Stimulated activated CD4-positive, alpha-beta T cell treated with anti-CD3 and anti-CD28 coated beads, Interleukin-15, amount 100 ng/mL, for 24 hours (primary cell): ENCODE measurements at places on chromosomes 3 and 15.

GRCh38 chr3:168497741-168498140 lies 402.0 kb upstream of the GOLIM4 start:
- no peak for DNase-seq

DNA sequence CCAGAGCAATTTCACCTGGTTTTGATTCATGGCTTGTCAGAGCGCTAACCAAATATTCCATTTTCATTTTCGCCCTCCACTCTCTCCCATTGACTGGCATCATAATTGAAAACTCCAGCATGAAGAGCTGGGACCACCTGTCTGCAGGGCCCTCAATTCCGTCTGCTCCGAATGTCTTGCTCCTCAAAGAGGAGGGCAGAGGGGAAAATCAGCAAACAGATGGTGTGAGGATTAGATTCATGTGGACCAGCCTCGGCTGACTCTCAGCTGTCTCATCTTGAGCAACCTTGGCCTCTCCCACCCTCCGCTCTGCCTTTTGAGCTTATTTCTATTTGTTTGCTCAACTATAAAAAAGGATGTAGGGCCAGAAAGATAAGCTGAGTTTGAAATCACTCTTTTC lies 512.2 kb upstream of the PPP2R3A start:
- DNase-seq = no peak

DNA sequence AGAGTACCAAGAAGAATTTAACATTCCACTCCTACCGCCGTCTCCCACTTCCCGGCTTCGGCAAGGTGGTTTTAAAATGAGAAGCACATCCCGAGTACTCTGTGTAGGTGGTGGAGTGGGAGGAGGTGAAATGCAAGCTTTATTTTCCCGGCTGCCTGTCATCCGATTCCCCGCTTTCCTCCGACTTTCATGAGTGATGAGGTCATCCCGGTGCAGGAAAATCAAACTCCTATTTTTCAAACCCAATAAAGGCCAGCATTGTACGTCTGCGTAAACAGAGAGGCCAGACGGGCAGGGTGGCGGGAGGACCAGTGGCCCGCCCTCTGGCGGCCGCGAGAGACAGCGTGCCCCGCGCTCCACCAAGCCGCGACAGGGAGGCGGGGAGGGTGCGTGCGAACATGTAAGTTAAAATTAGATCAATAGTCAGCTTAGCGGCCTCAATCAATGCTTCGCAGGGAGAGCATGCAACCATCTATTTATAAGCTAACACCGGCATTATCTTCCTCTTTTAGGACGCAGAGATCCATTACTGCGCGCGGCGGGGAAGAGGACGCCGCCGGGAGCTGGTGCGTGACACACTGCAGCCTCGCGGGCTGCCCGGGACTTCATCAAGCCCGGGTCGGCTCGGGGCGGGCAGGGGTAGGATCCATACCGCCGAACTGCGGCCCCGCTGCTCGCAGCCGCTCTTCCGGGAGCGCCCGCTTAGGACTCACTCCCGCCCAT lies 163.3 kb downstream of the CD47 start:
- peak; percentile 81 for DNase-seq

- no peak for DNase-seq
Measured at GRCh38 chr15:41944313-41944940, 27.9 kb downstream of the EHD4 start.

- DNase-seq = no peak
Measured at GRCh38 chr15:27244047-27244446, 273.1 kb downstream of the GABRG3 start.

- DNase-seq = peak; percentile 43
Measured at GRCh38 chr3:114411811-114412803, 118.3 kb downstream of the TIGIT start.

DNA sequence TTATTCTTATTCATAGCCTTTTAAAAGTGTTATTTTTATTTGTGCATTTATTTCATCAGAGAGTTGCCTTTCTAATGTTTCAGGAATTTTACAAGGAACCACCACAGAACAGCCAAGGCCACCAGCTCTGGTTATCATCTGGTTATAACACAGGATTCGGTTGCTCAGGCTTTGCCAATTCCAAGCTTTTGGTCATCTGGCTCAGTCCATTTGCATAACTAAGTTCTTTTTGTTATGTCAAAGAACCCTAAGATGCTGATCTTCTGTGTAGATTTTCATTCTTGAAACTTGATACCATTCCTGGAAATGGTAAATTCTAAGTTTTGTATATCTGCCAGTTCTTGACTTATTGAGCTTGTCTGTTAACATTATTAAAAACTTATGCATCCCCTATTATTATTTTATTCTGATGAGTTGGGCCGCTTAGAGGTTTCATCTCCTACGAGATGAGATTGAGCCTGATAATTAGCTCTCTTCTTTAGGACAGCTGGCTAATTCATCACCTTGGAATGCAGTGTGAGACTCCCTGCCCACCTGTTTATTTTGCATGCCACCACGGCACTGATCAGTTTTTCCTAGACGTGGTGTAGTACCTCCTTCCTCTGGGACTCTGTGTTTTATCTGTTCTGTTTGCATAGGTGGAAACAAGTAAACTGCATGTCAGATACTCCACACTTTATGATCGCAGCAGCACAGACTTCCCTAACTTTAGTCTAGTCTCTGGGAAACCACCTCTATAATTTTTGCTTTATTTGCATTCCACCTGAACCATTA lies 264.8 kb downstream of the SLCO3A1 start:
- no peak for DNase-seq

DNA sequence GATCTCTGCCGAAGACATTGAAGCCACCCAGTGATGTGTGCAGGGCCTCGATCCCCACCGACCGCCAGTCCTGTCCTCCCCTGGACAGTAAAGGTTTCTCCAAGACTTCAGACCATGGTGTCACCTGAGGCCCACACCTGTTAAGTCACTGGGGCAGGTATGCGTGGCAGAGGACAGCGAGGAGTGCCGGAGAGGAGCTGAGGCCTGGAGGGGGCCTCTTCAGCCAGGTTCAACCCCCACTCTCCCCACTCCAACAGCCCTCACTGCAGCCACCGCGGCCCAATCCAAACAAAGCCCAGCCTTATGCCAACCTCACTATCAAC lies 2.4 kb downstream of the GOLGA8B start:
- no peak for DNase-seq

DNA sequence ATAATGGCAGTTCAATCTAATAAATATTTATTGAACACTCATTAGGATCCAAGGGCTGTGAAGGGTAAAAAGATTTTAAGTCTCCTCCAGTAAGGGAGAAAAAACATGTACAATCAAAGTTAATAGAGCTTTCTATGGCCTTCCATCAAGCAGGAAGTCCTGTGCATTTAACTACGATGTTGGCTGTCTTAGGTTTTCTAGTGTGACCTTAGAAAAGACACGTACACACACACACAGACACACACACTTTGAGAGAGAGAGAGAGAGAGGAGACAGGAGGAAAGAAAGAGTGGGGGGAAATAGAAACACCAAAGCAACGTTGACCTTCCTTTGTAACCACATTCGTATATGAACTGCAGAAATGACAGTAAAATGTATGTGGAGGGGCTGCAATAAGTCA lies 126.1 kb upstream of the TMC3 start:
- no peak for DNase-seq

DNA sequence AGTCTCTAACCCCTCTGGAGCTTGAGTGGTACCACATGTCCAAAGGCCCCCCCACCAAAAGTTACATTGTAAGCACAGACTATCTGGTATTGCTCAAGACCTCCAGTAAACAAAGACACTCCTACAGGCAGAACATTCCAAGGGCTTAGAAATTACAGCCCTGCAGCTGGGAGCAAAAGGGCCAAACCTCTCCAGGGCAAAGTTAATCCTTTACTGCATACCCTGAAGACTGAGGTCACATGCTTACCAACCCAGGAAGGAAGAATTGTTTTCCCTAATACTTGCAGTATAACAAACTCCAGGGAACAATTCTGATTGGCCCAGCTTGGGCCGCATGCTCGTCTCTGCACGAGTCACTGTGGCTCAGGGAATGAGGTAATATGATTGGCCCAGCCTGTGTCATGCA lies 266.1 kb upstream of the NR2F2 start:
- no peak for DNase-seq

DNA sequence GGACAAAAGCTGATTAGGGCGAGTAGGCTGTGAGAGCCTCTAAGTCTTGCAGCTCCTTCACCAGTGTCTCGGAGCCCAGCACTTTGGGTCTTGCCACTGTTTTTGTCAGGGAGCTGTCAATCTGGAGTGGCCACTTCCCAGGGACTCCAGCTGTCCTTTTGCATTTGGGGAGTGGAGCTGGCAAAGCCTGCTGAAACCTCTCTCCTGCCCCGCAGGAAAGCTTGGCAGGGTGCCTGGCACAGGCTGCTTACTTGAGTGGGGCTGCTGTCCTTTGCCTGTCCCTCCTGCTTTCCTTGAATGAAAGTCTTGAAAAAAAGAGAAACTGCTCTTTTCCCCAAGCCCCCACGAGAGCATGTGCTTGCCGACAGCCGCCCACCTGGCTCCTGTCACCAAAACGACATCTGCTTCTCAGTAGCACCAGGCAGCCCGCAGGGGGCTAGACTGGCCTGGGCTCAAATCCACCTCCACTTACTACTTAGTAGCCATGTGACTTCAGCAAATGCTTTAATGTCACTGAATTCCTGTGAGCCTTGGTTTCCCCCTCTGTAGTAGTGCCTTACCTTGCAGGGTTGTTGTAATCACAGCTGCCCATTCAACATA lies 13.7 kb downstream of the USP13 start:
- DNase-seq = no peak

- DNase-seq = no peak
Measured at GRCh38 chr15:52318729-52319500, 23.3 kb upstream of the MYO5C start.

- no peak for DNase-seq
Measured at GRCh38 chr3:13616359-13616758, 67.4 kb downstream of the FBLN2 start.

- DNase-seq = no peak
Measured at GRCh38 chr3:183548262-183548769, 7.2 kb downstream of the KLHL6 start.

DNA sequence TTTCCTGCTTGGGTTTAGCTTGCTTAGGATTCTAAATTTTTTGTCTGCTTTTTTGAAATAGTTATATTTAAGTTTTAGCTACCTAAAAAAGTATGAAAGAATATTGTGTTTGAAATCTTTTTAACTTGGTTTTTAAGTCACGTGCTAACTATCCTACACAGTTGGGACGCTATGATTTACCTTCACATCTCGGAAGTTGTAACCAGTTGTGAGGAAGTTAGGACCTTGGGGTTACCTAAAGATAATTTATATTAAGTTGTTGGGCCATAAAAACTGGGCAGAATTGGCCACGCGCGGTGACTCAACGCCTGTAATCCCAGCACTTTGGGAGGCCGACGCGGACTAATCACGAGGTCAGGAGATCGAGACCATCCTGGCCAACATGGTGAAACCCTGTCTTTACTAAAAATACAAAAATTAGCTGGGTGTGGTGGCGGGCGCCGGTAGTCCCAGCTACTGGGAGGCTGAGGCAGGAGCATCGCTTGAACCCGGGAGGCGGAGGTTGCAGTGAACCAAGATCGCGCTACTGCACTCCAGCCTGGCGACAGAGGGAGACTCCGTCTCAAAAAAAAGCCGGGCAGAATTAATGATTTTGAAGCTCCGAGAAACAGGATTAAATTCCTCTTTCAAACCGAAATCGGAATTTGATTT lies 1.0 kb downstream of the ZFAND6 start:
- DNase-seq = peak; percentile 45

GRCh38 chr15:101620671-101621070 lies 31.5 kb downstream of the TM2D3 start:
- DNase-seq = no peak
